ENCODE measurements at places on chromosomes 1 and 21. TPM values are rescaled to one million over a fixed set of nuclear protein-coding genes. Genes with fewer than 3 reads are reported as not detected.
A peak's percentile ranks its signal among the peaks of the same experiment; 100 is the strongest.

DNA sequence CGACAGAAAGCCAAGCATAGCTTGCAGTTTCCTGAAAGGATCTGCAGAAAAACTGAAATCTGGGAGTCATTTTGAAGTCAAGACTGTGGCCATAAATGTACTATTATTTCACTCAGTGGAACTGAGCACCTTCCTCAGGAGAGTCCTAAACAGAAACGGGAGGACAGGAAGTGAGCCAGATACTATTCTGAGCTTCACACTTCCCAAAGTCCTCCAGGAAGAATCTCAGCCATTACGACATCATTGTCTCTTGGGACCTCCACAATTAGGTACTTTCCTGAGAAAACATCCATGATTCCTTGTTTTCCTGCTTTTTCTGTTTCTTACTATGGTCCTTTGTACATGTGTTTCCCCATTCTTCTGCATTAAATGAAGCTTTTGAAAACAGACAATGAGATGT is 299.2 kb upstream of the USP25 start:
- DNase-seq = no peak

Gene POU2F1
- 3.9 TPM for total RNA-seq

- DNase-seq = no peak
Measured at GRCh38 chr1:172220376-172220775, 200.1 kb upstream of the C1orf105 start.

DNA sequence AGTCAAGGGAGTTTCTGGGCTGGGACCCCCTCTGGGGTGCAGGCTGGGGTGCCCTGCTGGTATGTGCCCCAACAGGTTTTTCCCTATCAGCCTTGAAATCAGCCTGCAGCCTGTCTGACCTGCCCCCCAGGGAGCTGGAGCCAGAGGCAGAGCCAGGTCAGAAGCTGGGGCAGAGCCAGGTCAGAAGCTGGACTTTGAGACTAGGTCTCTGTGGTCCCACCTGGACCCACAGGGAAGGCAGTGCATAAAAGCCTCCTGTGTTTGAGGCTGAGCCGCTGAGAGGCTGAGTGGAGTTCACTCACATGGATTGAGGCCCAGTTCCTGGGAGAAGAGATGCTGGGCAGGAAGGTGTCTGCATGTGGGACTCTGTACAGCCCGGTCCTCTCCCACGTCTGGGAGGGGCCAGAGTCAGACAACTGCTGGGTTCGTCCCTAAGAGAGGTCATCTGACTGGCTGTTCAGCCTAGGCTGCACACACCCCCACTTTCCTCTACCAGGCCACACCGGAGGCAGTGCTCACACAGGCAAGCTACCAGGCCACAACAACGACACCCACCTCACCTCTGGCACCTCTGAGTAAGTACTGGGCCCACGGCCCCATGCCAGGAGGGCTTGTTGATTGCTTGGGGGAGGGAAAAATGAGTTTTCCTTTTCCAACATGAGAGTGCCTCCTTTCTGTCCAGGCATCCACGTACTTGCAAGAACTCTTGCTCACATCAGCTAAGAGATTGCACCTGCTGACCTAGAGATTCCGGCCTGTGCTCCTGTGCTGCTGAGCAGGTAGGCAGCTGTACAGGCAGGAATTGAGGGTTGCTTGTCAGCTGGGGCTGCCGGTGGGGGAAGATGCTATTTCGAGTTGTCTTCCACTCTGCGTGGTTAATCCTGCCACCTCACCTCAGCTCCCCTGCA is at the start of gene ANXA9:
TSS of gene ANXA9 (plus strand) at position 488 of the 908 bp plus-strand sequence. CDS start 814 bp downstream, outside the sequence.
- DNase-seq = peak; percentile 18

DNA sequence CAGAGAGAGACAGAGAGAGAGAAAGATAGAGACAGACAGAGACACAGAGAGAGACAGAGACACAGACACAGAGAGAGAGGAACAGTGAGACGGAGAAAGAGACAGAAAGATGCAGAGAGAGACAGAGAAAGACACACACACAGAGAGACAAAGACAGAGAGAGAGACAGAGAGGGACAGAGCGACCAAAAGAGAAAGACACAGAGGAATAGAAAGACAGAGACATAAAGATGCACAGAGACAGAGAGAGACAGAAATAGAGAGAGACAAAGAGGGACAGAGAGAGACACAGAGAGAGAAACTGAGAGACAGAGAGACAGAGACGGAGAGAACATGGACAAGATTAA is 16.5 kb downstream of the WNT3A start:
- no peak for DNase-seq

DNA sequence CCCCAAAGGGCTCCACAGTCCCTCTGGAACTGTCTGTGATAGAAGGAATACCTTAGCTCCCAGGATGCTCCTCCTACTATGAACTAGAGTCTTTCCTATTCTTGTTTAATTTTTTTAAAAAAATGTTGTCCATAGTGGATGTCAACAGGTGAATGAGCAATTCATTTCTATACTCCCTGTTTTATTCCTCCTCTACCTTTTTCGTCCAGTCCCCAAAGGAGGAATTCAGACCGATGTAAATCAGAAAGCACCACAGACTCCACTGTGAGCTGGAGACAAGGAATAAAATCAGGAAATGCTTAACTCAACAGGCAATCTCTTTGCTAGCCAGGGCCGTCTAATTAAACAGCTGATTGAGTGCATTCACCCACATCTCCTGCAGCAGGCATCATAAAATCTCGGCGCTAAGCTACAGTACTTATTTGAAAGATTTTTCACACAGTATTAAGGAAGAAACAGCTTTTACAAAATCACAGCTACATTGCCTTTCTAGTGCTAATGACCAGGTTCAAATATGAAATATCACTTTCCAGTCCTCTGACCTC is 381.6 kb downstream of the SIPA1L2 start:
- no peak for DNase-seq

Gene PTPRU
- total RNA-seq = 53.2 TPM

Gene CD1C
- total RNA-seq = not detected
